ENCODE measurements at places on chromosomes 3 and 15.

- DNase-seq = no peak
Observed at GRCh38 chr3:74539876-74540275, 74.6 kb downstream of the CNTN3 start.

- no peak for DNase-seq
Observed at GRCh38 chr3:32888739-32889138, 62.7 kb upstream of the CCR4 start.

DNA sequence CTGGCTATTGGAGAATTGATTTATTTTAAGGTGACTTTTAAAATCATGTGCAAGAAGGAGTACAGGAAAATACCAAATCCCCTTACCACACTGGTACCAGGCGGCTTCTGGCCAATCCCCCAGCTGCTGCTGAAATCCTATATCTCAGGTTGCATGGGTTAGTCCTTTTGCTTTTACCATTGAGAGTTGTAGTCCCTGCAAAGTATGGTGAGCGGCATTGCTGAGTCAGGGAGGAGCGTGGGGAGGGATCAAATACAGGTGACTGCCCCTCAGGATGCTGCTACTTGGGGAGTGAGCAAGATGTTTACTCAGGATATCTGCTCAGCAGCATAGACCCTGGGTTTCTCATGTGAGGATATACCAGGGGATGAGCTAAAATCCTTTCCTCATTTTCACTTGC is 131.9 kb upstream of the STAC start:
- no peak for DNase-seq

- DNase-seq = no peak
Observed at GRCh38 chr3:111321786-111322185, 220.2 kb upstream of the CD96 start.

- DNase-seq = no peak
Observed at GRCh38 chr15:40894681-40895448, 615 bp downstream of the VPS18 start.

DNA sequence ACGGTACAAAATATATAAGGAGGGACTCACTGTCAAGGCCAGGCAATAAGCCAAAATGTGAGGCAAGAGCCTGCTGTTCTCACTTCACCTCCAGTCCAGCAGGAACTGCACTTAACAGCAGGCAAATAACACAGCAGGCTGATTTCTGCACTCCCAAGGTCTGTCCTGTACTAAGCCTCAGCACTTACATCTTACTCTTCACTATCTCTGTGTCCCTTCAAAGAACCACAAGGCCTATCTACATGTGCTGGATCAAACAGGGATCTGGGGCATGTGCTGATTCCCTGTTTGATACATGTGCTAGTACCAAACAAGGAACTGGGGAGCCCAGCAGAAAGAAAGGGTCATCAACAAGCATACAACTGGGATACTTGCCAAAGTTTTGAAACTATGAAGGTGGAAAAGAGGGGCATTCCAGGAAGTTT is 22.2 kb downstream of the UACA start:
- no peak for DNase-seq

GRCh38 chr15:75656813-75657212 is 9.1 kb downstream of the SNX33 start:
- DNase-seq = no peak

GRCh38 chr15:62346168-62346567 is 181.1 kb upstream of the C2CD4B start:
- DNase-seq = no peak

DNA sequence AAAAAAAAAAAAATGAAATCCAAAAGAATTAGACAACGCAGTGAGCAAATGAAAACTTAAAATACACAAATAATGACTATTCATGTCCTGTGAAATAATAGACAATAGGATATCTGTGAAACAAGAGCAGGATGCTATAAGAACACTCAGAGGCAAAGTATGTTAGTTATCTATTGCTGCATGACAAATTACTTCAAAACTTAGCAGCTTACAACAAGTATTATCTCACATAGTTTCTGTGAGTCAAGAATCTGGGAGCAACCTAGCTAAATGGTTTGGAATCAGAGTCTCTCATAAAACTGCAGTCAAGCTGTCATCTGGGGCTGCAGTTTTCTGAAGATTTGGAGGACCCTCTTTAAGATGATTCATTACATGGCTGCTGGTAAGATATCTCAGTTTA is 36.5 kb upstream of the ZMAT3 start:
- no peak for DNase-seq

DNA sequence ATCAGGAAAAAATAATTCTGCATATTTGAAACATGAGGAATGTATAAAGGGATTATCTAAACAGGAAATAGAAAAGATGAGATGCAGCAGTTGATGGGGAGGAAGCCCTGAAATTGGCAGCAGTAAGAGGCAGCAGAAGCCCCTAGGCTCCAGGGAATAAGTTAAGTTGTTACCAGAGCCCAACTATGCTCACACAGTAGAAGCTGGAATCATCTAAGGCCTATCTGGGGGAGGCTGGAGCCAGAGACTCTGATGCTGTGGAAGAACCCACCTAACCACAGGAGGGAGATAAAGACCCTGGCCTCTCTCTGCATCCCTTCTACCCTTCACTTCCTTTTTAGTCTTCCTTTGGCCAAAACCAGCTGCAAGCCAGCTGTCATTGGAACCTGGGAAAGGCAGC is 519.7 kb downstream of the DIPK2A start:
- DNase-seq = no peak

- DNase-seq = no peak
Observed at GRCh38 chr3:127043041-127043641, 60.2 kb downstream of the PLXNA1 start.

DNA sequence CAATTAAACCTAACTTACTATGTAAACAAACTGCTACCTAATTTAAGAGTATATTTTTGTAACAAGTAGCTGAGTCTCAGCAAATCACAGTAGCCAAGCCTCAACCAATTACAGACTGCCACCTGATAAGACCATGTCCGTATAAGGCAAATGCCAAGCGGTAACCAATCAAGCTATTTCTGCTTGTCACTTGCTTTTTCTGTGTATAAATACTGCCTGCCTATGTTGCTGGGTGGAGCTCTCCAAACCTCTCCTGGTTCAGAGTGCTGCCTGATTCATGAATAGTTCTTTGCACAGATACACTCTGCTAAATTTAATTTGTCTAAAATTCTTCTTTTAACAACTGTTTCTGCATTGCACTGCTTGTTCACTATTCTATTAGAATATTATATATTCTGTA is 42.6 kb downstream of the ZNF148 start:
- DNase-seq = no peak

GRCh38 chr3:184405075-184406030 is 25.5 kb downstream of the CHRD start:
- DNase-seq = no peak

- no peak for DNase-seq
Observed at GRCh38 chr3:99656624-99657023, 18.2 kb downstream of the COL8A1 start.

GRCh38 chr15:41510728-41511127 is 2.9 kb downstream of the LTK start:
- no peak for DNase-seq

DNA sequence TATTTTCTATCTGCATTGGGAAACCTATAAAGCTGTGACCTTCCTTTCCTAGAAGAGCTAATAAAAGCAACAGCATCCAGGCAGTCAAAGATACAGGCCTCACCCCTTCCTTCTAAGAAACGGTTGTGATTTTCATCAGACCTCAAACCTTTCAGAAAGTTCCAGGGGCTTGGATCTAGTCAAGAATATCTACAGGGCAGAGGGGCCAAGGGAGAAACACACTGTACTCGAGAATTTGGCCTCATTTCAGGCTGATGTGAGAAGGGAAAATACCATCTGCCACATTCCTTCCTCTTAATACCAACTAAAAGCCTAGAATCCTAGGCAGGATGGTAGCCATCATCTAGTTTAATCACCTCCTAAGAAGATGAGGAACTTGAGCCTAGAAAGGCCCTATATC is 24.5 kb upstream of the BCL6 start:
- DNase-seq = peak; percentile 25

DNA sequence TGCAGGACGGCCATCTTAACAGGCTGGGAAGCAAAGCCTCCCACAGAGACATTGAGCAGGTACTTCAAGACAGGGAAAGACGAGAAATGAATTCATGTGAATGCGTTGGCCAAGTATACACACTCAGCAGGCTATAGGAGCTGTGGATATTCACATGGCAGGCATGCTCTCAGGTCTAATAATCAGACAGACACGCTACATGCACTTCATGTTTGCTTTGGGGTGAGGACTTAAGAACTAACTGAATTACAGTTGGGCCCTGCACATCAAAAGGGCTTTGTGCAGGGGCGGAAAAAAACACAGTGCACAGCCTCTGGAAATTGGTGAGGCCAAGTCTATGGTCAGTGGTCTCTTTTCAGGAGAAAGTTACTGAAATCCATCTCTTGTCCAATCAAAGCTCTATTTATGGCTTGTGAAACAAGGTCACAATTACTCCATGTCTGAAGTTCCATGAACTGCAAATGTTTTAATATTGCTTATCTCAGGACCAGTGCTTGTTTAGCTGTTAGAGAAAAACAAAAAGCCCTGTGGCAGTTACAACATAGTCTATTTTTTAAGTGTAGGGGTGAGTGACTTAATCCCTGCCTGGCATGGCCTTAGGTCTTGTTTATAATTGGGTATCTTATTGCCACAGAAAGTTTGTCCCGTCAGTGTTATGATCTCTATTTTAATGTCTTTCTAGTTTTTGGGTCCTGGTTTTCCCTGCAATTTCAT is 100.6 kb upstream of the GOLGA6L6 start:
- DNase-seq = no peak

DNA sequence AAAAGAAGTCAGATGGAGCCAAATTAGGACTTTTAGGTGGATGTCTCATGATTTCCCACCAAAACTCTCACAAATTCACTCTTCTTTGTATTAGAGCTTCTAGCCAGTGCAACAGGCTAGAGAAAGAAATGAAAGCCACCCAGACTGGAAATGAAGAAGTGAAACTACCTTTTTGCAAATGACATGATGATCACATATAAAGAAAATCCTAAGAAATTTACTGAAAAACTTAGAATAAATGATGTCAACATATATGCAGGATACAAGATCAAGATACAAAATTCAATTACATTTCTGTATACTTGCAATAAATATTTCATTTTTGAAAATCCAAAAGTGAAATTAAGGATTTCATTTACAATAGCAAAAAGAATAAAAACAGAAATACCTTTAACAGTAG is 110.8 kb downstream of the LRIG1 start:
- no peak for DNase-seq

GRCh38 chr3:141085343-141086070 is 34.4 kb downstream of the SPSB4 start:
- DNase-seq = no peak

DNA sequence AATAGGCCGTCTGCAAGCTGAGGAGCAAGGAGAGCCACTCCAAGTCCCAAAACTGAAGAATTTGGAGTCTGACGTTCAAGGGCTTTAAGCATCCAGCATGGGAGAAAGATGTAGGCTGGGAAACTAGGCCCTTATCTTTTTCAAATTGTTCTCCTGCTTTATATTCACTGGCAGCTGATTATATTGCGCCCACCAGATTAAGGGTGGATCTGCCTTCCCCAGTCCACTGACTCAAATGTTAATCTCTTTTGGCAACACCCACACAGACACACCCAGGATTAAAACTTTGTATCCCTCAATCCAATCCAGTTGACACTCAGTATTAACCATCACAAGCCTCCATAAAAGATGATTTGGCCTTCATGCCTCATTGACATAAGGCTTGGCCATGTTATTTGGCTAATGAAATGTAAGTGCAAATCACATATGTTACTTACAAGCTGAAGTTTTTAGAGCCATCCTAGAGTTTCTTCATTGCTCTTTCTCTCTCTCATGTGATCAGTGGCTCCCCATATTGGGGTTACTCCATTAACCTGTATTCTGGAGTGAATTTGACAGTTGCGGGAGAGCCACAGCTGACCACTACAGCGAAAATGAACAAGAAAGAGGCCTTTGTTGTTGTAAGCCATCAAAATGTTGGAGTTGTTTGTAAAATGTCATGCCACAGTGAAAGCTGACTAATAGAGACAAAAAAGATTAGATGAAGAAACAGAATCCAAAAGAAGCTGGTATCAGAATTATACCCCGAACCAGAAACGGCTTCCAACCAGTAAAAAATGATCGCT is 61.7 kb downstream of the GBE1 start:
- no peak for DNase-seq

Data from cerebellar nuclear complex (tissue), 1 donor.